Left ventricle myocardium inferior (tissue), 1 donor: ENCODE measurements at places on chromosomes 5 and 9. TPM values are rescaled to one million over a fixed set of nuclear protein-coding genes. Genes with fewer than 3 reads are reported as not detected.

CTXN3 gene
- not detected for total RNA-seq

- peak overlapping the region; percentile 80 for H3K27ac ChIP-seq
- peaks cover 49% of the 10 kb centered on the region for H3K4me1 ChIP-seq
- no peak overlapping the region for H3K4me3 ChIP-seq
- H3K36me3 ChIP-seq, result no peaks in the 10 kb centered on the region
- peak; percentile 44 for DNase-seq
Measured at GRCh38 chr9:112061152-112061740, 113.9 kb downstream of the SUSD1 start.

SPINK7 gene
- total RNA-seq, result not detected

- peaks cover 10% of the 10 kb centered on the region for H3K4me1 ChIP-seq
- H3K36me3 ChIP-seq, result no peaks in the 10 kb centered on the region
- no peak for DNase-seq
Measured at GRCh38 chr5:88658886-88659285, 224.1 kb downstream of the MEF2C start.

DNA sequence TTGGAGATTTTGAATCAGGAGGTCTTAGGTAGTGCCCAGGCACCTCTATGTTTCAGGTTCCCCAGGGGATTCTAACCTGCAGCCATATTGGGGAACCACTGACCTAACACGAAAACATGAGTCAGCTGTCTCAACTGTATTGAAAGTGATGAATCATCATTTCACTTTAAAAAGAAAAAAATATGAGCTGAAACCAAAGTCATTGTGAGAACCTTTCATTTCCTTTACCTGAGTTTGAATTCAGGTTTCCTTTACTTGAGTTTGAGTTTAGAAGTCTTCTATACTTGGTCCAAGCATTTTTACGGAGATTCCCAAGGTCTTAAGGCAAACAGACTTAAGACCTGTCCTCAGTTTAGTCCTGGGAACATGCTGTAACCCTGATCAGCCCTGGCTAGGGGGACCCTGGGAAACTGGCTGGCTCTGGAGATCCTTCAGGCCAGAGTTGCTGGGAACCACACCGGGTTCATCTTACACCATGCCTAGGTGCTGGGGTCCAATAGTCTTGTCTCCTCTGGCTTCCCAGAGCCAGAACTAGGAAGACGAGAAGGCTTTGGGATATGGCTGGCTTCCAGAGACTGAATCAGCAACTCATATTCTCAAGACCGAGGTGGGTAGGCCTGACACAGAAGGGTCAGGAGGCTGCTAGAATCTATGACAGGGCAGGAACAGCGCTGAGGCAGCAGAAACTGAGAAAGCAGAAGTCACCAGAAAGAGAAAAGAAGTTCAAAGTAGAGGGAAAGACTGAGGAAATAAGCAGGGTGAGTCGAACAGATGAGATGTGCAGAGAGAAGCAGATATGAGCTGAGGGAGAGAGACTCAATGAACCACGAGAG, 16.4 kb upstream of the PDCD1LG2 start:
- DNase-seq, result peak; percentile 25
- H3K4me3 ChIP-seq, result no peak overlapping the region
- no peaks in the 10 kb centered on the region for H3K36me3 ChIP-seq
- H3K27ac ChIP-seq, result peak overlapping the region; percentile 18

DNA sequence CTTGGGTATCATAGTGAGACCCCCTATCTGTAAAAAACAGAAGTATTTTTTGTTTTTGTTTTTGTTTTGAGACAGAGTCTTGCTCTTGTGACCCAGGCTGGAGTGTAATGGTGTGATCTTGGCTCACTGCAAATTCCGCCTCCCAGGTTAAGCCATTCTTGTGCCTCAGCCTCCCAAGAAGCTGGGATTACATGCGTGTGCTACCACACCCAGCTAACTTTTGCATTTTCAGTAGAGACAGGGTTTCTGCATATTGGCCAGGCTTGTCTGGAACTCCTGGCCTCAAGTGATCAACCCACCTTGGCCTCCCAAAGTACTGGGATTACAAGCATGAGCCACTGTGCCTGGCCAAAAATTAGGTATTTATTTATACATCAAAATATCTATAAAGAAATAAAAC, 10.2 kb upstream of the CCDC171 start:
- no peaks in the 10 kb centered on the region for H3K27me3 ChIP-seq
- no peak for DNase-seq
- no peaks in the 10 kb centered on the region for H3K36me3 ChIP-seq
- H3K4me3 ChIP-seq, result no peak overlapping the region

DNA sequence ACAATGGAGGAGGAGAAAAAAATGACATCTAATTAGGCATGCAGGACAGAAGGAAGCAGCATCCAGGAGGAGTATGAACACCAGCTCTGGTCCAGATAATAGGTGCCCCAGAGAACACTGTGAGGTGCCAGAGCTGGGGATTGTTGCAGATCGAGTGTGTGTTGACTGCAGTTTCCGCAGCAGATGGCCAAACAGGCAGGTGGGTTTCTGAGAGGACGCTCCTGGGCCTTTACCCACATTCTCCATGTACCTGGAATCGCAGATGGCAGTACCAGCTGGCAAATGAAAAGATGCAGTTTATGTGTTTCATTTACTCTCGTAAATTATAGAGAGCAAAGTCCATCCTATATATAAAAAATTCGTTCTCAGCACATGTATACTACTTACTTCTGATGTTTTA, 182.2 kb upstream of the ISL1 start:
- DNase-seq, result no peak
- H3K27ac ChIP-seq, result no peak overlapping the region
- H3K4me3 ChIP-seq, result no peak overlapping the region
- no peaks in the 10 kb centered on the region for H3K36me3 ChIP-seq
- H3K4me1 ChIP-seq, result no peaks in the 10 kb centered on the region

DNAH5 gene
- 0.14 TPM for total RNA-seq

- H3K4me3 ChIP-seq, result no peak overlapping the region
- no peak overlapping the region for H3K27ac ChIP-seq
- H3K4me1 ChIP-seq, result no peaks in the 10 kb centered on the region
- no peaks in the 10 kb centered on the region for H3K27me3 ChIP-seq
Measured at GRCh38 chr9:91741522-91741921, 208.5 kb downstream of the ROR2 start.

C7 gene
- total RNA-seq, result 175 TPM

GRCh38 chr5:169667896-169668674, 31.0 kb downstream of the DOCK2 start:
- H3K36me3 ChIP-seq, result no peaks in the 10 kb centered on the region
- no peak overlapping the region for H3K27ac ChIP-seq
- no peaks in the 10 kb centered on the region for H3K4me1 ChIP-seq

DNA sequence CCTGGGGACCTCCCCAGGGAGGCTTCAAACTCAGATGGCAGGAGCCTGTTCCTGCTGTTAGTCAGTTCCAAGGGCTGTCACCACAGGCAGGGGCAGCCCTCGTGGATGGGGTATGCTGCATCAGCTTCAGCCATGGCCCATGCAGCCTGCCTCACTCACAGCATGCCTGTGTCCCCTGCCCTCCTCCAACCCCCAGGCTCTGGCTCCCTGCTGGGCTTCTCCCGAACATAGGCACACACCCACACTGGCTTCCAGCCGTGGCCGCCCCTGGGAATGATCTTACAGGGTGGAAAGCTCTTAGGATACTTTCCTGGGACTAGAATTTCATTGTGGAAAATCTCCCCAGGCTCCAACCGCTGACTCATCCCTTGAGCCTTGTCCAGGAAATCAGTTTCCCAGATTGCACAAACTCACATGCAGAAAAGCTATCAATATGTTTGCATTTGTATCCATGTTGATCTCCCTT, 163.8 kb downstream of the SEC61B start:
- H3K4me1 ChIP-seq, result peaks cover 14% of the 10 kb centered on the region
- no peak overlapping the region for H3K4me3 ChIP-seq

DNA sequence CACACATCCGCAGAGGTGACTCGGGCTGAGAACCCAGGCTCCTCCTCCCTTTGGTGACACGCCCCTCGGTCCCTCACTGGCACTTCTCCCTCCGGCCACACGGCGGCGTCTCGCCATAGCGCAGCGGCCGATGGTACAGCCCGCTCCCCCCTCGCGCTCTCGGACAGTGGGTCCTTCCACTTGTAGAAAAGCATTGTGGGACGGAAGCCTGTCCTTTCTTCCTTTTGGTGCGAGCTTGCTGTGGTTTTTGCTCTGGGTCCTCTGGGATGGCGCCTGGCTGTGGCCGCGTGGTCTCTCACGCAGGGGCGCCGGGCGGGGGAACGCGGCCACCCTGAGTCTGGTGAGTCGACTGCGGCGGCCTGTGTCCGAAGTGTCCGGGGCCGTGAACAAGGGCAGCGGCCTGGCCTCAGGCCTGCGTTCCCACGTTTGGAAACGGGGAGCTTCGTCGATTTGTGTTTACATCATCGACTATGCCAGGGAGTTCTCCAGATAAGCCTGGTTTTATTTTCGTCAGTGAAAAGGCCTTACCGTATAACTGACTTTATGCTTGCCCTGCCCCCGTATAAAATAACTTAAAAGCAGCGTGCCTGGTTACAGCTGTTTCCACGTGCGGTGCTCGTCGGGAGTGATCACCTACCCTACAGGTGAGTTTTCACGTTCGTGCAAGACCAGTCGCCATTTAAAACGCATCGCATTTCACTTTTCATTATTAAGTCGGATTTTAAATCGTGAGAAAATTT, 258.3 kb downstream of the EPB41L4A start:
- H3K4me1 ChIP-seq, result peaks cover 27% of the 10 kb centered on the region
- peak overlapping the region; percentile 87 for H3K27ac ChIP-seq
- peak; percentile 91 for DNase-seq

SEMA6A gene
- 6.3 TPM for total RNA-seq

DNA sequence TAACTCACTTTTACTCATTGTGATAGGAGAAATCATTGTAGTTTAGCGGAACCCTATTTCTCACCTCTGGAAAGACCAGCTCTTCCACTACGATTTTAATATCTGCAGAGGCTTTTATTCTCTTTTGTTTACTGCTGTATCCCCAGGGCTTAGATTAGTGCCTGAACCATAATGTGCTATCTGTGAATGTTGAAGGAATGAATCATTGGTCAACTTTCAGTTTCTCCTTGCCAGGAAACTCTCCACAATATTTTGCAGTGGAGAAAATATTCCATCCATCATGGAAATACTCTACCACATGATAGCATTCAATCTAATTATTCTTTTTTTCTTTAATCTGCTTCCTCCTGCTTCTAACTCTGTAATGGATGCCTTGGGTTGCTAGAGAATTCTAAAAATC, 263.5 kb upstream of the PTPRD start:
- no peak for DNase-seq
- H3K36me3 ChIP-seq, result no peaks in the 10 kb centered on the region
- H3K4me3 ChIP-seq, result no peak overlapping the region
- H3K27me3 ChIP-seq, result no peaks in the 10 kb centered on the region
- H3K4me1 ChIP-seq, result no peaks in the 10 kb centered on the region

- no peak overlapping the region for H3K27ac ChIP-seq
- H3K4me3 ChIP-seq, result no peak overlapping the region
- H3K4me1 ChIP-seq, result no peaks in the 10 kb centered on the region
- H3K27me3 ChIP-seq, result no peaks in the 10 kb centered on the region
- DNase-seq, result no peak
- H3K36me3 ChIP-seq, result no peaks in the 10 kb centered on the region
Measured at GRCh38 chr5:53407373-53407772, 73.1 kb upstream of the FST start.

DNA sequence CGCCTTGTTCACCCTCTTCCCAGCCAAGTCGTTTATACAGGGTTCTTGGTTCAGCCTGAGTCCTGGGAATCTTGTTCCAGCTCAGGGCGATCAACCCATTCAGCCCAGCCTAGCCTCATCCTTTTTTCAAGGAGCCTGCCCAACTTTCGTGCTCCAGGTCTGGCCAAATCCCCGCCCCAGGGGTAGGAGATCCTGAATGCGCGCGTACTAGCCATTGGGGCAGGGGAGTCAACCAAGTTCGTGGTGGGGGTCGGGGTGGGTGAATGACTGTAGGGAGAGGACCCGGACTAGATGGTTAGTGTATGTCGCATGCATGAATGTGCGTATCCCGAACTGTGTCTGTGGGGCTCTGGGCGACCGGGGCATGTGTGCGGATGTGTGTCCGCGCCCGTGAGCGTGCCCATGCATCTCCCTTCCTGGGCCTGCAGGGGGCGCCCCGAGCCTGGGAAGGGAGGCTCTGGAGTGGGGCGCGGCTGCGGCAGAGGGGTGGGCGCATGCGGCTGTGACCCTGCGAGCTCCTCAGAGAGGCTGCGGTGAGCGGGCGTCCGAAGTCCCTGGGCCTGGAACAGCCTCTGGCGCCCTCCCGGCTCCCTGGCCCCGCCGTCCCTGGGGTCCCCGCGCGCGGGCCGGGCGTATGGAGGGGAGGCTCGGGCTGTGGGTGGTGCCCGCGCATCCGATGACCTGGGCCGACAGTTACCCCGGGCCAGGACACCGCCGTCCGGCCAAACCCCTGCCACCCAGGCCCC, 8.7 kb downstream of the CCL21 start:
- H3K36me3 ChIP-seq, result no peaks in the 10 kb centered on the region
- H3K27me3 ChIP-seq, result no peaks in the 10 kb centered on the region
- peak overlapping the region; percentile 76 for H3K27ac ChIP-seq
- H3K4me3 ChIP-seq, result peak overlapping the region; percentile 90

DNA sequence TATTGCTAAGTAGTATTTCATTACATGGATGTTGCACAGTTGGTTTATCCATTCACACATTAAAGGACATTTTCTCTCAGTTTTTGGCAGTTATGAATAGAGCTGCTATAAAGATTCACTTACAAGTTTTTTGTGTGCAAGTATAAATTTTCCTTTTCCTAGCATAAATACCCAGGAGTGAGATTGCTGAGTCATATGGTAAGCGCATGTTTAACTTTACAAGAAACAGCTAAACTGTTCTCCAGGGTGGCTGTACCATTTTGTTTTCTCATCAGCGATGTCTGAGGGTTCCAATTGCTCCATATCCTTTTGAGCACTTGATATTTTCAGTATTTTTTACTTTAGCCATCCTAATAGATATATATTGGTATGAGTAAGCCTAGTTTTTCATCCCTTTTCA, 16.4 kb upstream of the ABCA1 start:
- no peaks in the 10 kb centered on the region for H3K27me3 ChIP-seq
- no peaks in the 10 kb centered on the region for H3K4me1 ChIP-seq
- no peaks in the 10 kb centered on the region for H3K36me3 ChIP-seq
- H3K27ac ChIP-seq, result no peak overlapping the region
- no peak for DNase-seq

GRCh38 chr5:852431-853401, 1.9 kb upstream of the ZDHHC11 start:
- DNase-seq, result no peak
- H3K4me1 ChIP-seq, result peaks cover 10% of the 10 kb centered on the region
- H3K27ac ChIP-seq, result no peak overlapping the region

ADRB2 gene
- total RNA-seq, result 5.1 TPM

DNA sequence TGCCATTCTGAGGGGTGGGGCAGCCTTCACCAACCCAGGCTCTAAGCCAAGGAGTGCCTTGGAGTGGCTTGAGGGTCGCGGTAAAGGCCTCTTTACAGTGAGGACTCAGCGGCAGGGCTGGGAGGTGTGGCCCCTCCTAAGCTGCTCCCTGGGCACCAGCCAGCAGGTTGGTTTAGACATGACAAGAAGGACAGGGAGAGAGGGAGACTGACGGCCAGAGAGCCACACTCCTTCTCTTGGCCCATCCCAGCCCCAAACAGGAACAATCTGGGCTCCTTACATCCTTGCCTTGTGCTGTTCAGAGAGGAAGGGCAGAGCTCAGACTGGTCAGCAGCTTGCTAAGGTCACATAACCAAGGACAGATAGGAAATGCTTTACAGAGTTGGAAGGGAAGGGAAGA, 94.5 kb downstream of the LMX1B start:
- H3K4me3 ChIP-seq, result no peak overlapping the region
- peaks cover 86% of the 10 kb centered on the region for H3K27me3 ChIP-seq
- H3K4me1 ChIP-seq, result peaks cover 20% of the 10 kb centered on the region

SLC36A3 gene
- total RNA-seq, result not detected

GRCh38 chr9:78694974-78695373, 398.0 kb downstream of the PSAT1 start:
- H3K27ac ChIP-seq, result no peak overlapping the region
- no peak overlapping the region for H3K4me3 ChIP-seq
- no peaks in the 10 kb centered on the region for H3K4me1 ChIP-seq
- H3K27me3 ChIP-seq, result no peaks in the 10 kb centered on the region
